ENCODE measurements at places on chromosomes 13 and 19.
A peak's percentile ranks its signal among the peaks of the same experiment; 100 is the strongest.

- DNase-seq: no peak
Measured at GRCh38 chr19:17872251-17873001, 681 bp downstream of the SLC5A5 start.

DNA sequence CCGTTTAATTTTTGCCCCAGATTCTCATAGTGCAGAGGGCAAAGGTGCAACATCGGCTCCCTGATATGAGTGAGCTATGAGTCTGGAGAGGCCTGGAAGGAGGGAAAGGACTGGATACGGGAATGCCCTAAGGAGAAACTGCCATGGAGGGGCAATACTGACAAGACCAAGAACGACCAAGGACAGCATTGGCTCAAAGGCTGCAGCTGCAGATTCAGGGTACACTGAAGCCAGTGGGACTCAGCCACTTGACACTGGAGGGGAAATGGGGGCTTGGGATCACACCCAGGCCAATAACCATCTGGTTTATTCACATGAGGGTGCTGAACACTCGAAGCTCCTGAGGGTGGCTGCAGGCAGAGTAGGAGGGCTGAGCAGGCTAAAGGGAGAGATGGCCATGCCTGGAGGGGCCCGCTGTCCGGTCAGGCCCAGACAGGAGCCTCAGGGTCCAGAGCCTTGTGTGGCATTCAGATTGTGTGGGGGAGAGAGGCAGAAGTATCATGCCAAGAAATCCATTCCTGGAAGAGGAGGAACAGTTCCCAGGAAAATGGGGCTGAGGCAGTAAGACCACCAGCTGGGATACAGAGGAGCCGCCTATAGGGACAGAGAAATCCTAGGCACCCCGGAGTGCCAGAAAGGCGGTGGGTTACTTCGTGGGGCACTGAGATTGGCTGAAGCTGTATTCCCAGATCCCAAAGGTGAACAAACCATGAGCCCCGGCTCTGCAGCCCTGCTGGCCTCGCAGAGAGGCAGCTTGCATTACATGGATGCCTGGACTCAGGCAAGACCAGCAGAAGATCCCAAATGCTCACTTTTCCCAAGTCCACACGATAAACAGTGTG lies 20.7 kb downstream of the COL4A1 start:
- no peak for DNase-seq

- peak; percentile 92 for DNase-seq
Measured at GRCh38 chr19:8252922-8253589, 43.9 kb downstream of the CERS4 start.

GRCh38 chr13:79901336-79901735 lies 420.4 kb downstream of the NDFIP2 start:
- DNase-seq: no peak

GRCh38 chr19:3670796-3671679 lies 29.2 kb downstream of the PIP5K1C start:
- peak; percentile 53 for DNase-seq

DNA sequence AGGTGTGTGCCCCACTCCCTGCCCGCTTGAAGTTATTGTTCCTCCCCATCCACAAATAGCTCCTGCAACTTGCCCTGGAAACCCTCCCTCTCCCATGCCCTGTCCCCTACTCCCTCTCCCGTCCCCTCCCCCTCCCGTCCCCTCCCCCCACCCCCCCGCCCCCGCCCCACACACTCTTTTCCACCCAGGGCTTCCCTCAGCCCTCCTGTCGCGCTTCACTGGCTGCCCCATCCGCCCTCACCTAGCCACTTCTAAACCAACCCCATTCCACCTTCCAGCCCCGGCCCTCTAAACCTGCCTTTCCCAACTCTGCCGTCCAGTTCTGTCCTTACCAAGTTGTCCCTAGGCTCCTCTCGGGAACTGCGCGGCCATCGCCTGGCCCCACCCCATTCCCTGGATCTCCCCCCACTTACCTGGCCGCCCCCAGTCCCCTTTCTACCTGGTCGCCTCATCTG lies 993 bp downstream of the RGL3 start:
- no peak for DNase-seq

GRCh38 chr19:31658993-31659896 lies 310.0 kb upstream of the TSHZ3 start:
- no peak for DNase-seq
